ENCODE measurements at places on chromosomes 12 and 14. TPM values are rescaled to one million over a fixed set of nuclear protein-coding genes. Genes with fewer than 3 reads are reported as not detected.

The C14orf39 gene
- total RNA-seq = 0.63 TPM

The SLC39A2 gene
- 1.2 TPM for total RNA-seq

The TROAP gene
- total RNA-seq = 10.4 TPM

The DDX54 gene
- 10.3 TPM for total RNA-seq

The C12orf54 gene
- total RNA-seq = 1.5 TPM
